ENCODE measurements at places on chromosomes 5 and 9.

- peak; percentile 84 for DNase-seq
Measured at GRCh38 chr5:164188733-164189148, 683.3 kb downstream of the MAT2B start.

- no peak for DNase-seq
Measured at GRCh38 chr9:120659209-120659608, 55.1 kb downstream of the MEGF9 start.

GRCh38 chr5:124910354-124911016 lies 164.0 kb upstream of the ZNF608 start:
- DNase-seq = no peak

GRCh38 chr5:171428168-171428696 lies 8.8 kb downstream of the FGF18 start:
- DNase-seq = no peak

- no peak for DNase-seq
Measured at GRCh38 chr5:163533223-163533622, 27.8 kb downstream of the MAT2B start.

DNA sequence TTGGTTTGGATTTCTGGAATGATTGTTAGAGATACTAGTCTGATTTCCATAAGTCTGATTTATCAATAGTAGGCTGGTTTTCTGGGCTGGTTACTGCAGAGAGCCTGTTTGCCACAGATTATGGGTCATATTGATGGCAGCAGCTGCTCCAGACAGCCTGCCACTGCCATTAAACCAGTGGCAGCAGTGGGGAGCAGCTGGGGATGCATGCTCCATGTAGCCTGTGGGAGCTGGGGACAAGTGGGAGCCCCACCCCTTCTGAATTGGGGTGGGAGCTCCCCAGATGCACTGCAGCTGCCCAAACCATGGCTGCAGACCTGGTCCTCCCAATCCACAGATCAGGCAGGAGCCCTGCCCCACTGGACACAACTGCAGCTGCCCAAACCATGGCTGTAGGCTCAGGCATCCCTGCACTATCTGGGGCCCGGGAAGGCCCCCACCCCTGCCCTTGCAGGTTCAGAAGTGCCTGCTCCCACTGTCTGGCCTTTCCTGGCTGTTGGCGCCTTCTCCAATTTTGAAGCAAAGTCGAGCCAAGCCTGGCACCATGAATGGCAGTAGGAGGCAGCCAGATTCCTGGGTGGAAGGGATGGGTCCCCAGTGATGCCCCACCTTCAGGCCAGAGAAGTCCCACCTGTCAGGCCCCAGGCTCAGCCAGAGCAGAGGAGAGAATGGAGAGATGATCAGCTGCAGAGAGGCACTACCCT lies 402.9 kb upstream of the TYRP1 start:
- no peak for DNase-seq

DNA sequence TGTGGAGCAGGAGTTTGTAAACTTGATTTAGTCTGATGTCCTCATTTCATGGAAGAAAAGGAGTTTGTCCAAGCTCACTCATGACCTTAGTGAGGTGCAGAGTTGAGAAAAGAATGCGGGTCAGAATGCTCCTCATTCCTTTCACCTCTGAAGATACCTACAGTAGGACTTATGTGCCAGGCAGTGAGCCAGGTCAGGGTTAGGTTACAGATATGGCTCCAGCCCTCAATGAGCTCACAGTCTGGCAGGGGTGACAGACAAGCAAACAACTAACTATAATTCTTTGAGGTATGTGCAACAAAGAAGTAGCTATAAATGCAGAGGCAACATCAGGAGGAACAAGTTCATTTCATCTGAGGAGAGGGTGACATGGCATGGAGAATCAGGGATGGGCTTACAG lies 102.5 kb downstream of the SPATA31D1 start:
- no peak for DNase-seq

- no peak for DNase-seq
Measured at GRCh38 chr5:58544195-58544594, 38.7 kb upstream of the RAB3C start.

GRCh38 chr5:110027527-110028322 lies 338.0 kb downstream of the MAN2A1 start:
- peak; percentile 4 for DNase-seq

DNA sequence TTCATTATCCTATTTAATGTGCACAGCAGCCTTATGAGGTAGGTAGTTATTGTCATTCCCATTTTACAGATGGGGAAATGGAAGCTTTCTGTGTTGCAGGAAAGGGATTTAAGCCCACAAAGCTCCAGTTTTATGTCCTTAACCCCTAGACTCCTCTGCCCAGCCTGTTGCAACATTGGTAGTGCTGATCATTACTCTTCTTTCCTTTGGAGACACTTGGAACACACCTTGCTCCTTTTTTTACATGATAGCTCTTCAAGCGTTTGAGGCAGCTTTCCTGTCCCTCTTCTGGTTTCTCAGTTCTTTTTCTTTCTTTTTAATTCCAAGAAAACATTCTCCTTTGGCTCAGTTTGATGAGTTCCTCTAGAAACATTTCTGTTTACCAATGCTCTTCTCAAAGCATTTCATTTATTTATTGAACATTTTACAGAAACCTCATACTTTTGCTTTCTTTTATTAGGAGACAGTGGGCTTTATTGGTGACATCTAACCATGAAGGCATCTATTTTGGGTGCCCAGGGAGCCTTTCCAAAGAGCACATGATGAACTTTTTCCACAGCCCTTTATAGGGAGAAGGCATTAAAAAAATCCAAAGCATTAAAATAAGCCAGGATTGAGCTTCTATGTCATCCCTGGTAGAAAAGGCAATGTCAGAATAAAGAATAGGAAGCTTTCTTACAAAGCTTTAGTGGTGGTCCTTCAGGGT lies 218.0 kb downstream of the TMEM38B start:
- no peak for DNase-seq

DNA sequence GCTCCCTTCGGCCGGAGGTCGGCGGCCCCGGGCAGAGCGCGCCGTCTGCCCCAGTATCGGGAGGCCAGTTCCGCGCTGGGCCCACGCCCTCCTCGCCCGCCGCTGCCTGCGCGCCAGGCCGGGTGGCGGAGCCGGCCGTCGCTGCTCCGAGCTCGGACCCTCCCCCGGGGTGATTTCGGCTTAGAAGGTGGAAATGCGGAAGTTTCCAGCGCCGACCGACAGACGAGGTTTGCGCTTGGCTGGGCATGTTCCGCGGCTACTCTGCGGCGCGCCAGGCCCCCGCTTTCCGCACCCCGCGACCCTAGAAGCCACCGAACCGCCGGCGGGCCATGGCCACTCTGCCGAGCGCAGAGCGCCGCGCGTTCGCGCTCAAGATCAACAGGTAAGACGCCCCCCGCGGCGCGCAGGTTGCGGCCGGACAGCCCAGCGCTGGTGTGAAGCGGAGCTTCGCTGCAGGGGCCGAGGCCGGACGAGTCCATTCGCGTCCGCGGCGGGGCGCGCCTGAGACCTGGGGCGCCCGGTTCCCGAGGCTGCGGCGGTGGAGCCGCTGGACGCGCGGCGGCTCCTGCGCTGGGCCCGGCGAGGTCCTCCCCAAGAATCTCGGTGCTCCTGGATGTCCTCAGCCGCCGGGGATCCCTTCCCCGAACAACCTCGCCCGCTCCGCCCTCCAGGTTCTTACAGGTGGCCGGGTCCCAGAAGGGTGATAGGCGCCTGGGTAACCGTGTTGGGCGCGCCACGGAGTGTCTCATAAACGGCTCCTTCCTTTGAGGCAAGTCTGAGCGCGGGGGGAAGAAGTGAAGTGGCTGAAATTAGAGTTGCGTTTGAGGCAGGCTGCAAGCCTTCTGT lies at the start of gene DOCK8:
DOCK8 (plus strand) TSS at position 218 of the 846 bp plus-strand sequence; CDS start at position 330, 112 bp downstream.
- DNase-seq = peak; percentile 65

DNA sequence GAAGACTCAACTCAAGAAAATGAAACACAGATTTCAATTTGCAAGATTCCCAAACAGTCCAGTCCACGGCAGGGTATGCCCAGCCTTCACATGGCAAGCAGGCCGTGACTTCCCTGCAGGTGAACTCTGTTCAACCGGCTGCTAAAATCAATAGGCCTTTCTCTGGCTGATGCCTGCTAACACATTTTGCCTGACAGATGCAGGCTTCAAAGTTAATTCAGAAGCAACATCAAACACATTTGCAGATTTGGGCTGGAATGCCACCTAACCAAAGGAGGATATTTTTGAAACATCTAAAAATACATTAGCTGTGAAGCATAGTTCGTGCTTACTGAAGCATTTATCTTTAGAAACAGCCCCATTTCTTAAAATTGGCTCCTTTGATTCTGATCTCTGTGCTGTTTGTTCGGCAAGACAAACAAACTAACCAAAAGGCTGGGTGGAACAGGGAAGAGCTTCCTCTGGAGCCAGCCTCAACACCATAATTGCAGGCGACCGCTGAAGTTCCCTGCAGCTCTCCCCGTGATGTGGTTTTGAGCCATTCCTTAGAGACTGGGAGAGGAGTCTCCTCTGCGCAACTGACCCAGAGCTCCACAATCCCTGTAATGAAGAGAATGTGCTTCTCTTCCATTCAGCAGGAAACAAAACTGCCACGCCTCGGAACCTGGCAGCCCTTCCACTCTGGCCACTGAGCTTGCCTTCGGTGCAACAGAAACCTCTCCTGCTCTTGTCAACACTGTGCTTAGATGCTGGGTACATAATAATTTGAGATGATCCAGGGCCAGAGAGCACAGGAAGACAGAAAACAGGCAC lies 126.5 kb downstream of the MYO10 start:
- DNase-seq = peak; percentile 81

DNA sequence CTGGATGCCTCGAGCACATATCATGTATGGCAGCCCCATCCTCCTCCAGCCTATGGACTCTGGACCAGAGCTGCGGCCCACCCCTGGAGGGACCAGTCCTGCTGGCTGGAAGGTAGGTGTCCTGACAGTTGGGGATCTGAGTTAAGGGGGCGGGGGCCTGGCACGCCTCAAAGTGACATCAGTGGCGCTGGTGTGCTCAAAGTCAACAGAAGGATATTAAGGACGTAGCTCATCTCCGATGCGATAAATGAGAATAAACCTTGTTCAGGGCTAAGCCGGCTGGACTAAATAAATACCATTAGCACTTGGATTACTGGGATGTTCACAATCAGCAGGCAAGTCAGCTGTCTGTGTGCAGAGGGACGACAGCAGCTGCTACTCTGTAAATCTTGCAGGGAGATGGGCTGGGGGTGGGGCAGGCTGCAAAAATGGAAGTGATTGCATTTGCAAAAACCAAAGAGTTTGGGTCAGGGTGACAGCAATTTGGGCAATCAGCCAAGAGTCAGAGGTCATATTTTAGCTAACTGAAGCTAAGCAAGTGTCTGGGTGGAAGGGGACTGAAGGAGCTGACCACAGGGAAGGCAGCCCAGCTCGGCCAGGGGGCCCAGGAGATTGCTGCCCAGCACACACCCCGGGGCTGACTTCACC lies 80.0 kb upstream of the LRRTM2 start:
- DNase-seq = no peak

- peak; percentile 28 for DNase-seq
Measured at GRCh38 chr5:6576861-6577501, 55.9 kb downstream of the NSUN2 start.

GRCh38 chr5:175718401-175719108 lies 60.7 kb downstream of the HRH2 start:
- DNase-seq = peak; percentile 56

DNA sequence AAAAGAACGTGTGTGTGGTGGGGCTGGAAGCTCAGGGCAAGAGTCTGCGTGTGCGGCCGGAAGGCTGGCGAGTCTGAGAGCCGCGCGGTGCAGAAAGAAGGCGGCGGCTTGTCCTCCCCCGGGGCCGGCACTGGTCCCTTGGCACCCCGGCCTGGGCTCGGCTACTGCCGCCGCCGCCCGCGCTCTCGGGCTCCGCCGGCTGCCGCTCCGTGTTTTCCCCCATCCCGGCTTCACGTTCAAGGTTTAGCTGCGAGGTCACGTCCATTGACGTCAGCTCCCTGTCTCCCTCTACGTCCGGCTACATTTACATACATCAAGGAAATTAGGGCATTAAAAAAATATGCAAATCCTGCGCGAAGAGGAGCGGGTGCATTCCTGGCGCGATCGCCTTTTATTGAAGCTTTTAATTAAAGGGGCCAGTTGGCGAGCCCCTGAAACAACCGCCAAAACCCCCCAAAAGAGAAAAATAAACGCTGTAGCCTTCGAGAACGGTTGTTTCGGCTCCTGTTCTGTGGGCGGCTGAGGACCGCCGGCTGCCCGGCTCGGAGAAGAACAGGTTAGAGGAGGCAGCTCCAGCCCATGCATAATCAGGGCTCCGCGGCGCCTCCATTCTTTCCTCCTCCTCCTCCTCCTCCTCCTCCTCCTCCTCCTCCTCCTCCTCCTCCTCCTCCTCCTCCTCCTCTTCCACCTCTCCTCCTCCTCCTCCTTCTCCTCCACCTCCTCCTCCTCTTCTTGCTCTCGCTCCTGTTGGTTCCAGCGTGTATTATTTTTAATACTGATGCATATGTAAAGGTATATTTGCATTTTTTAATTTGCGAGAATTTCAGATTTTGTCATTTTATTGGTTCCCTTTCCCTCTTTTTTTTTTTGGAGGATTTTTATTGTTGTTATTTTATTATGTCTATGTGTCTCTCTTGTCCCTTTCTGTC lies 207.0 kb downstream of the MEF2C start:
- DNase-seq = no peak
